KBM-7 (cell line): ENCODE measurements at places on chromosomes 1 and 21.

DNA sequence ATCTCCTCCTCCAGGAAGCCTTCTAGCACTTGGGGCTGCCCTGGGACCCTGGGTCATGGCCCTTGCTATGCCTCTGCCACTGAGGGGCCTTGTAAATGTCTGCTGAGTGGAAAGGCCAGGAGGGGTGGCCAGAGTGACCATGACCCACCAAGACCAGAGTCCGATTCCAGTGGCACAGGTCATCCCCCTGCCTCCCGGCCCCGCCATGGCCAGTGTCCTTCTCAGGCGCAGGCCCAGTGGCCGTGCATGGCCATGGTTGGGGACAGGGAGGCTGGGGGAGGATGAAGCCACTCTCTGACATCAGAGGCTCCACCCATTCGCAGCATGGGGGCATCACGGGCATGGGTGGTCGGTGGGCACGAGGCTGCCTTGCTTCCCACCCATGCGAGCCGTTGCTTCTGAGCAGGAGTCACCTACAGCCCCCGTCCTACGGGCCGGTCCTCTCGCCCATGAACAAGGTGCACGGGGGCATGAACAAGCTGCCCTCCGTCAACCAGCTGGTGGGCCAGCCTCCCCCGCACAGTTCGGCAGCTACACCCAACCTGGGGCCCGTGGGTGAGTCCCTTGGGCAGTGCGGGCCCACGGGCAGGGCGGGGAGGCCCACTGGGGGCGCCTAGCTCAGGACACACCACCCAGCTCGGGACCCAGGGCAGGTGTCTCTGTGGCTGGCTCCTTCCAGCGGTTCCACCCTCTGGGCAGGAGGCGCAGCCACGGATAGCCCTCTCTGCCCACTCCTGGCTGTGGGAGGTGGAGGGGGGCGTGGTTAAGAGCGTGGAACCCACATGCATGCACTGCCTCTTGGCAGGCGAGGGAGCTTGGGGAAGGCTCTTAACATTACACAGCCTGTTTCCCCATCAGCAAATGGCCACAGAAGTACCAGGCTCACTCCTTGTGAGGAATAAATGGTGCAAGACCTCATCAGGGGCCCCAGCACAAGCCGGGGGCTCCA is 22.4 kb upstream of the CCDC27 start:
- DNase-seq: no peak

DNA sequence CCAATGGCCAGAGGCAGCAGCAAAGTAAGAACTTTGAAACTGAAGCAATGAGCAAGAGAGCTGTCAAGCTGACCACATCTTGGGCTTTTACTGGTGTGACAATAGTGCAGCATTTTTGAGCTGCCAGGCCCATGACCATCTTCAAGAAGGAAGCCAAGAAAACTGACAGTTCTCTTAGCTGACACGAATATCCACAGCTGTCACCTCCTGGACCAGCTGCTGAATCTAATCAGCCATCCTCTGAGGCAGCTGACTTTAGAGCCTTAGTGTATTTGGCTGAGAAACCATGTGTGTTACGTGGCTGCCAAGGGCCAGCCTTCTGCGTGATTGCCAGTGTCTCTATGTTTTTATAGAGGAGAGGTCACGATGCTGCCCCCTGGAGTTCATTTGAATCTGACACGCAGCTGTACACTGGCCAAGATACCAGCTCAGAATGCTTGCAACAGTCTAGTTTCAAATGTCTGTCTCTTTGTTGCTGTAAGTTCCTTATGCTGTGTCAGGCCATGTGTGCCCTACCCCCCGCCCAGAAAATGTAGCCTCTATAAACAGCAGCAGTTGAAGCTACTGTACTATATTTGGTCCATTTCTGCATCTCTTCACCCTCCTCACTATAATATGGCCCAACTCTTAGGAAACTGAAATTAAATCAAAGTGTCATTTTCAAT is 39.7 kb downstream of the PALMD start:
- peak; percentile 71 for DNase-seq

DNA sequence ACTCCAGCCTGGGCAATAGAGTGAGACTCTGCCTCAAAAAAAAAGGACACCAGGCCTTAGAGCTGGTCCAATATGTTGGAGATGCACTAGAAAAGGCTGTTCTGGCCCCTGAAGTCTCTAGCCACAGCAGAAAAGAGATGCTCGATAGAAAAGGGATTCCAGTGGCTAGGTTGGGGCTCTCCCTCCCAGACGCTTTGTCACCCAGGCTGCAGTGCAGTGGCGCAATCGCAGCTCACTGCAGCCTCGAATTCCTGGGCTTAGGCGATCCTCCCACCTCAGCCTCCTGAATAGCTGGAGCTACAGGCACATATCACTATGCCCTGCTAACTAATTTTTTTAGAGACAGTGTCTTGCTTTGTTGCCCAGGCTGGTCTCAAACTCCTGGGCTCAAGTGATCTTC is 18.2 kb downstream of the PDZK1 start:
- DNase-seq: no peak

GRCh38 chr1:231091831-231092301 is 51.8 kb upstream of the FAM89A start:
- DNase-seq: peak; percentile 84

GRCh38 chr1:7752512-7753417 is 18.3 kb upstream of the VAMP3 start:
- DNase-seq: peak; percentile 72

GRCh38 chr1:171699531-171699930 is 42.3 kb downstream of the VAMP4 start:
- no peak for DNase-seq

- DNase-seq: no peak
These were observed 54.2 kb upstream of the BCL9 start for GRCh38 chr1:147486876-147487656.

GRCh38 chr1:8910914-8911313 is 32.4 kb upstream of the ENO1 start:
- DNase-seq: no peak

GRCh38 chr1:211932933-211933254 is 102.3 kb upstream of the LPGAT1 start:
- no peak for DNase-seq

DNA sequence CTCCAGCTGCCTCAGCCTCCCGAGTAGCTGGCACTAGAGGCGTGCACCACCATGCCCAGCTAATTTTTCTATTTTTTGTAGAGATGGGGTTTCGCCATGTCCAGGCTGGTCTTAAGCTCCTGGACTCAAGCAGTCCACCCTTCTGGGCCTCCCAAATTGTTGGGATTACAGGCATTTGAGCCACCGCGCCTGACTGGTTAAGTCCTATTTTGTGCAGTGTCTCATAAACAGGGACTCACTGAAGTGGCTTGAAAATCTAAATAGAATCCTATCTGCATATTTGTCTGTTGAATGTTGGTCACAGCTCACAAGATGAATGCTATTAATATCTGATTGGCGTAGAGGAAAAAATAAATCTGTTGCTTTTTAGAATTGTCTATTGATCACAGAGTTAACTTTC is 5.9 kb upstream of the CHAF1B start:
- no peak for DNase-seq

DNA sequence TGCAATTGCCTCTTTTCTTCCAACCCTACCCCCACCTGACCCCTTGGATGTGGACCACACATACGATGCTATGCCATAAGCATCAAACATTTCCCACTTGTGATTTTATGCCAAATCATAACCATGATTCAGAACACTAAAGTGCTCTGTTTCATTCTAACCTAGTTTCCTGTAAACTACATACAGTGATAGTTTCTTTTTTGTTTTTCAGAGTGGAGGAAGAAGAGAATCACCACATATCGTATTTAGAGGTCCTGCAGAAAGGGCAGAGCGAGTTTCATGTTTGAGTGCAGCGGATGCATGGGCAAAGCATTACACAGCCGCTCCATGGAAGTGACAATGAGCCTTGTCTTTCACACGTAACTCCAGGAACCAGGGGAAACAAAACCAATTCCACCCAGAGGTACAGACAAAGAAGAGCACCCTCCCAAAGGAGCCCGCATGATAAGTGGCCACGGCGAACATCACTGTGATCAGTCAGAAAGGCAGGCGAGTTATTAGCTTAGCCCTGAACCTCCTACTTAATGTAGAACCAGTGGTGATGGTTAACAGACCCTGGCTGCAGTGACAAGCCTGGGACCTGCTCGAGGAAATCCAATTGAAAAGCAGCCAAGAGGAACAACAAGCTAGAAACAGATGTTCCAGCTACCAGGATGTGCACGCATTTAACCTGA is 64.0 kb upstream of the ZNF281 start:
- DNase-seq: no peak
